ENCODE measurements at places on chromosomes 6 and 20.

GRCh38 chr20:48779435-48779834 is 48.4 kb downstream of the PREX1 start:
- no peak for DNase-seq

GRCh38 chr6:960356-960755 is 267.4 kb upstream of the EXOC2 start:
- DNase-seq: no peak

GRCh38 chr20:16785226-16785625 is 37.1 kb downstream of the OTOR start:
- no peak for DNase-seq

DNA sequence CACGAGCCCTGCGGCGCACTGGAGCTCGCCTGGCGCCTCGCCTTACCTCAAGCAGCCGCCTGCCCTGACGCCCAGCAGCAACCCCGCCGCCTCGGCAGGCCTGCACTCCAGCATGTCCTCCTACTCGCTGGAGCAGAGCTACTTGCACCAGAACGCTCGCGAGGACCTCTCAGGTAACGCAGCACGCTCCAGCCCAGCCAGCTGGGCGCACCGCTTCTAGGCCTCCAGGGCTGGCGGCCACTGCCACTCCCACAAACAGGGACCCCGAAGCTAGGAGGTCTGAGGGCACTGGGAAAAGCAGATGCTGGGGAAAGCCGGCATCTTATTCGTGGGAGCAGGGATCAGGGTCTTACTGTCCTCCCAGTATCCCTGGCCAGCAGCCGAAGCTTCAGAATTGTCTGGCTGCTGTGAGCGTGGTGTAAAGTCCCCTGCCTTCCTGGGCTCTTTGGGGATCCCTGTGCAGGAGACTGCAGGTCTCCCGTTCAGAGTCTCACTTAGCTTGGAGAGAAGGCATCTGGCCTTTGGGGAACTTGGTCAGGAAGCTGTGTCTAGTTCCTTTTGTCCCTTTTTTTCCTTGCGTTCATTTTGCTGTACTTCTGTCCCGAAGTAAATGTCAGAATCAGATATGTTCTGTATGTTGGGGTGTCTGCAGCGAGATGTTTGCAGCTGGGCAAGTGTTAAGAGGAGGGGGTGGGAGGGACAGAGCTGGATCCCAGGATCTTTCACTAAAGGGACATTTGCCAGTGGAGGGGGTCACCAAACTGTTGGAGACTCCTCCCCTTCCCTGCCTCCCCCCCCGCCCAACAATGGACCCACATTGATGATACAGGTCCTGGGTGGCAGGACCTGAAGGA is 1.8 kb downstream of the FOXF2 start:
- no peak for DNase-seq

DNA sequence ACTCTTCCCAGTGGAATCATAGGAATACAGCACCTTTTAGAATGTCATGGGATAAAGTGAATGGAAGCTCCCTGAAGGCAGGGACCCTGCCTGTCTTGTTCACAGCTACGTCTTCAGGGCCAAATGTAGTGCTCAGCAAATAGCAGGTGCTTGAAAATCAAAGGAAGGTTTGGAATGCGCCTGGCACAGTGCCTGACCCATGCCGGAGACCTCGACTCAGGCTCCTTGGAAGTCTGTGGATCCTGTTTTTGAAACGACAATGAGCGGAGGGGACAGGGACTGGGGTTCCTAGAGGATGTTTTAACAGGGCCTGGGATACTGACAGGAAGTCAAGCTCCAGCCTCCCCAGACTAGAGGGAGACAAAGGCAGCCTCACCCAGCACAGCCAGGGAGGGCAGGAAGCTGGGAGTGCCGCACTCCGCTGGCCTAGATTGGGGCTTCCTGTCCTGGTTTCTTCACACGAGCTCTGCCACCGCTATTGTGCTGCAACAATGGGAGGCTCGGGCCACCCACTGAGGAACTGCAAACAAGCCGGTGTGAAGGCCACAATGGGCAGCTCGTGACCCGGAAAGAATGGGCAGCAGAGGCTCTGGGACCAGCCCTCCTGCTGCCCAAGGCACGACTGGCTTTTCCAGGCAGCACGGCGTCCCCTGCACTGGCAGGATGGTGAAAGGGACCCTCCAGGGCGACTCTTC is 76.7 kb downstream of the PREX1 start:
- DNase-seq: peak; percentile 82

GRCh38 chr20:56778765-56779195 is 149.7 kb downstream of the TFAP2C start:
- DNase-seq: no peak

All from pons (tissue), 1 donor.